Activated T-helper 1 cell treated with anti-CD3 and anti-CD28 coated beads, Interleukin-2, amount 50 U/mL, for 16 hours (primary cell): ENCODE measurements at places on chromosomes 4 and X.

DNA sequence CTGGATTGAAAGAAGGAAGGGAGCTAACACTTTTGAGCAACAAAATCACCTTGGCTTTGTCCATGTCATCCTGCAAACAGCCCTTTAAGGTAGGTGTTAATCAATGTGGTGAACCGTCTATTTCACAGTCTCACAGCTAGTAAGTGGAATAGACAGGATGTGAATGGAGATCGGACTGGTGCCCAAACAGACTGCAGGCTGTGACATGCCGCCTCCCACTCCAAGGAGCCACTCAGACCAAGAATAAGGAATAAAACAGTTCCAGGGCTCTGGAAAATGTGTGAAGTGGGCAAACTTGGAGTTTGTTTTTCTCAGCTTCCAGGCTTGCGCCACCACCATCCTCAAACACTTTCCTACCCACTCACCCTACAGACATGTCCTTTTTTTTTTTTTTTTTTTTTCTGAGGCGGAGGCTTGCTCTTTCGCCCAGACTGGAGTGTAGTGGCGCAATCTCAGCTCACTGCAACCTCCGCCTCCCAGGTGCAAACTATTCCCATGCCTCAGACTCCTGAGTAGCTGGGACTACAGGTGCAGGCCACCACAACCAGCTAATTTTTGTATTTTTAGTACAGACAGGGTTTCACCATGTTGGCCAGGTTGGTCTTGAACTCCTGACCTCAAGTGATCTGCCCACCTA is 57.7 kb upstream of the SEC24B start:
- DNase-seq, result no peak

DNA sequence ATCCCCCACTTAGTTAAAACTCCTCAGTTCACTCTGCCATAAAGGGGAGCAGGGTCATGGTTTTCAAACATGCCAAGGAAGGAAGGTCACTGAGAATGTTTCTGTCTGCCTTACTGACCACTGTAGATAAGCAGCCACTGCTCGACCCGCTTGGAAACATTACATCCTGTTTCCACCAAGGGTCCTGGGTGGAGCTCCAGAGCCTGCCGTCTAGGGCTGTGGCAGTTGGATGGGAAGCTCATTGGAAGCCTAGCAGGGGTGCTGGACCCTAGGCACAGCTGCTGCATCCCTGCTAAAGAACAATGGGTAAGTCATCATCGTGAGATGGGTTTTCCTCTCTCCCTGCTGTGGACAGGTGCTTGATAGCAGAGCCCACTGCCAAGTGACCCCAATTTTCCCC is 76.0 kb upstream of the SRD5A3 start:
- DNase-seq, result no peak

GRCh38 chr4:23061431-23061830 is 368.7 kb downstream of the GBA3 start:
- DNase-seq, result no peak

DNA sequence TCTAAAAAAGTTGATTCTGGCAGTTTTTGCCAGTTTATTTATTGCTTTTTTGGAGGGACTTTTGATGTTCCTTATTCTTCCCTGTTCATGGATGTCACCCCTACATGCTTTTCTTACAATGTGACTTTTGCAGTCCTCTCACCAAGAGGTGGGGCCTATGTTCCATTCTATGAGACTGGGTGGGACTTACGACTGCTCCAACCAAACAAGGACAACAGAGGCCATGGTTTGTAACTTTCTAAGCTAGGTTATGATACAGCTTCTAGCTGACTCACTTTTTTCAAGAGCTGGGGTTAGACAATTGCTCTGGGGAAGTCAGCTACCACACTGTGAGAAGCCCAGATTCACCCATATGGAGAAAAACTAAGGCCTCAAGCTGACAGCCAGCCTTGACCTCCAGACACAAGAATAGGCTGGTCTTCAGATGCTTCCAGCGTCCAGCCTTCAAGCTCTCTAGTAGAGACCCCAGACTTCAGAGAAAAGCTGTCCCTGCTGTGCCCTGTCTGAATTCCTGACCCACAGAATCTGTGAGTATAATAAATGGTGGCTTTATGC is 39.5 kb downstream of the ENOPH1 start:
- DNase-seq, result no peak

GRCh38 chr4:138405934-138406567 is 163.9 kb upstream of the SLC7A11 start:
- DNase-seq, result no peak

- no peak for DNase-seq
These were observed 555.0 kb upstream of the DIPK2B start for GRCh38 chrX:45755703-45756102.

- DNase-seq, result no peak
These were observed 54.5 kb upstream of the GRIA2 start for GRCh38 chr4:157165935-157166610.

DNA sequence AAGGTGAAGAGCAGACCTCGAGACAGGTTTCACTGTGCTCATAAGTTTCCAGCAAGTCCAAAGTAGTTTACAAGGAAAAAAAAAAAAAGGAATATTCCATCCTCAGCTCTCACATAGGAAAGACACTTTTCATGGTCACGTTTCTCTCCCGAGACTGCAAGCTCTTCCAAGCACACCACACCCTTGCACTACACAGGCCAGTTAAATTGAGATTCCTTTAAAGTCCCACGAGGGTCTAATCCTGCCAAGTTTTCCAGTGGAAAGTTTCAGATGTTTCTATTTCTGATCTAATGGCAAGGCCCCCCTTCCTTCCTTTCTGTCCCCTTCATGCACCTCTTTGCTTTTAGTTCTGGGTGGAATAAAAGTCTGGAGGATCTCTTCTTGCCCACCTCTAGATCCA is 67.9 kb upstream of the PCDH19 start:
- no peak for DNase-seq

DNA sequence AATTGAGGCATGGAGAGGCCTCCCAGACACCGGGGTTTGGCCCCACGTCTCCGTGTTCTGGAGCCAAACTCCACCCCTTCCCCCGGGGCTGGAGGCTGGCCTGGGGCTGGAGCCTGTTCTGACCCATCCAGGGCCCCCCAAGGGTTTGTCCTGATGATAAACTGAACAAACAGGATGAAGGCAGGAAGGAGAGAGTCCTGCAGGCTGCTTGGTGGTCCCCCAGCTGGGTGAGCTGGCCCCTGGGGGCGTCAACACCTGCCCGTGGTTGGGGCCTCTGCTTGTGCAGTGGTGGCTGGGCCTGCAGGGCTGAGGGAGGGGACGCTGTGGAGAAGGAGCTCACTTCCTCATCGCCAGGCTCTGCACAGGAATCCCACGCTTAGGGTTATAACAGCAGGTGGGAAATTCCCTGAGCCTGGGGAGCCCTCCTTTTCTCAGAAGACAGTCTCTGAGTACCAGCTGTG is 2.3 kb downstream of the SH3TC1 start:
- no peak for DNase-seq

GRCh38 chrX:143081231-143081630 is 55.5 kb downstream of the SPANXN4 start:
- no peak for DNase-seq

DNA sequence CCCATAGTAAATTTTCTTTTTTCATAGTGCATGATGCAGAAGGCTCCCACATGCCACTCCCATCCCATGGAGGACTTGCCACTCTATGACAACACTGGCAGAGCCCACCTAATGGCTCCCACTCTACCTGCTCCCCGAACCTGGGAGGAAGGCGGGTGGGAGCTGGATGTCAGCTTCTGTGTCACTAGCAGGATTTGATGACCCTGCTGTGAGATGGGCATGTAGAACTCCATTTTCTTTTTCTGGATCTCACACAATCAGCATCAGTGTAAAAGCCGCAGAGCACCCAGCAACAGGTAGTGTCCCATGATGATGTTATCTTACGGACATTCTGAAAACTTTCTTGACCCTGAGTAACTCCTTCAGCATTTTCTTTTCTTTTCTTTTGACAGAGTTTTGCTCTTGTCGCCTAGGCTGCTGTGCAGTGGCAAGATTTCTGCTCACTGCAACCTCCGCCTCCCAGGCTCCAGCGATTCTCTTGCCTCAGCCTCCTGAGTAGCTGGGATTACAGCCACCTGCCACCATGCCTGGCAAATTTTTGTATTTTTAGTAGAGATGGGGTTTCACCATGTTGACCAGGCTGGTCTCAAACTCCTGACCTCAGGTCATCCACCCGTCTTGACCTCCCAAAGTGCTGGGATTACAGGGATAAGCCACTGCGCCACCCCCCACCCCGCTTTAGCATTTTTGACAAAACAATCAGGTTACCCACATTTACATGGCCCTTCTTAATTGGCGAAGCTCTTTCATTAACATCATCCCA is 15.0 kb upstream of the ADH1A start:
- no peak for DNase-seq
